ENCODE measurements at places on chromosomes 12 and 14. TPM values are rescaled to one million over a fixed set of nuclear protein-coding genes. Genes with fewer than 3 reads are reported as not detected.
A peak's percentile ranks its signal among the peaks of the same experiment; 100 is the strongest.

GRCh38 chr14:90299408-90299807, 32.3 kb downstream of the NRDE2 start:
- H3K27me3 ChIP-seq: no peaks in the 10 kb centered on the region
- H3K36me3 ChIP-seq: peaks cover 41% of the 10 kb centered on the region
- H3K4me1 ChIP-seq: peaks cover 9% of the 10 kb centered on the region
- no peak overlapping the region for H3K27ac ChIP-seq
- no peak for DNase-seq
- no peak overlapping the region for H3K4me3 ChIP-seq

- no peak overlapping the region for H3K27ac ChIP-seq
- H3K4me3 ChIP-seq: no peak overlapping the region
- DNase-seq: no peak
- H3K27me3 ChIP-seq: no peaks in the 10 kb centered on the region
Measured at GRCh38 chr12:45828402-45828801, 98.9 kb downstream of the ARID2 start.

The VSIG10 gene
- total RNA-seq: 8.2 TPM

The COL2A1 gene
- total RNA-seq: not detected

The PPP4R4 gene
- 21.4 TPM for total RNA-seq

The HCAR3 gene
- total RNA-seq: 0.09 TPM

The GNB3 gene
- total RNA-seq: 0.66 TPM

DNA sequence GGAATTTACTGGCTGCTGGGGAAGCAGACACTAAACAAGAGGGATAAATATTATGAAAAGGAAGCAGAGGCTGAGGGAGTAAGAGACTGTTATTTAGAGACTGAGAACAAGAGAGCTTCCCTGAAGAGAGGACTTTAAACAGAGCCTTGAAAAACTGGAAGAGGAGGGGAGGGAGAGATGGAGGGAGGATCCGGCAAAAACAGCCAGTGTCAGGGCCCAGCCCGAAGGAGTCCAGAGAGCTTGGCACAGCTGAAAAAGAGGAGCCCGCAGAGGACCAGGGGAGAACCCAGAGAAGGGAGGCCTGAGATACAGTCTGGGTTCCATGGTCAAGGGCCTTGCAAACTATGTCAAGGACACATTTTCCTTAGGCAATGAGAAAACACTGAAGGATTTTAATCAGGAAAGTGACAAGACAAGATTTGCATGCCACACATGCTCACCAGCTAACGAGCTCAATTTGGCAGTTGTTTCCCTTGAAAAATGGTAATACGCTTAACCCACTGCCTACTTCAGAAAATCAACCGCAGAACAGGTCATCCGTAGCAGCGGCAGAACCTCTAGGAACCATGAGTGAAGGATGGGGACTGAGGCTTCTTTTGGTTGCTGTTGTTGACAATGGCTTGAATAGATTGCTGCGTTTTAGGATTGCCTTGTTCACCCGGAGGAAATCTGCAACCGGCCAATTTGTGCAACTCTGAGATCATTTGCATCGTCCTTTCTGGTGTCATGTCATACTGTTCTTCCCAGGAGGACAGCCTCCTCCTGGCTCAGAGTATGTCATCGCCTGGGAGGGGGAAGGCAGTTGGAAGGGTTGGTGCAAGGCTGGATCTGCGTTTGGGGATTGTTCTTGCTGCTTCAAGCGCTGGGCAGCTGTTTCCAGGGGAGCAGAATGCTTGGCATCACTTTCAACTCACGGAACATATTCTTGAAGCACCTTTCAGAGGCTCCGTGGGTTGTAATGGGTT, 108.2 kb downstream of the PRMT8 start:
- H3K4me1 ChIP-seq: no peaks in the 10 kb centered on the region
- peaks cover under 1% of the 10 kb centered on the region for H3K27me3 ChIP-seq
- H3K4me3 ChIP-seq: no peak overlapping the region

The GZMB gene
- 3,062 TPM for total RNA-seq

DNA sequence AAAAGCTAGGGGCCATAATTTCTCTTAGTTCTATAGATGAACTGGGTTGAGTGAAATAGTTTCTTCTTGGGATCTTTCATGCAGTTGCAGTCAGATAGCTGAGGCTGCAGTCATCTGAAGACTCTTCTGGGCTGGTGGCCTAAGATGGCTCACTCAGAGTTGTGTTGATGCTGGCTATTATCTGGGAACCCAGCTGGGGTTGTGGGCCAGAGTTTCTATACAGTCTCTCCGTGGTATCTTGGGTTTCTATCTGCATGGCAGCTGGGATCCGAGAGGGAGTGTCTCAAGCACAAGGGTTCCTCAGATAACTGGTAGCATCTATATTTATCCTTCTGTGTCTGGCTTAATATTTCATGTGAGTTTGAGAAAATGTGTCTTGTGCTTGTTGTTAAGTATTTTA, 21.1 kb downstream of the AVPR1A start:
- H3K4me1 ChIP-seq: no peaks in the 10 kb centered on the region
- no peaks in the 10 kb centered on the region for H3K27me3 ChIP-seq
- H3K4me3 ChIP-seq: no peak overlapping the region
- no peak for DNase-seq

The PIWIL1 gene
- total RNA-seq: not detected

The TGFB3 gene
- 4.1 TPM for total RNA-seq

DNA sequence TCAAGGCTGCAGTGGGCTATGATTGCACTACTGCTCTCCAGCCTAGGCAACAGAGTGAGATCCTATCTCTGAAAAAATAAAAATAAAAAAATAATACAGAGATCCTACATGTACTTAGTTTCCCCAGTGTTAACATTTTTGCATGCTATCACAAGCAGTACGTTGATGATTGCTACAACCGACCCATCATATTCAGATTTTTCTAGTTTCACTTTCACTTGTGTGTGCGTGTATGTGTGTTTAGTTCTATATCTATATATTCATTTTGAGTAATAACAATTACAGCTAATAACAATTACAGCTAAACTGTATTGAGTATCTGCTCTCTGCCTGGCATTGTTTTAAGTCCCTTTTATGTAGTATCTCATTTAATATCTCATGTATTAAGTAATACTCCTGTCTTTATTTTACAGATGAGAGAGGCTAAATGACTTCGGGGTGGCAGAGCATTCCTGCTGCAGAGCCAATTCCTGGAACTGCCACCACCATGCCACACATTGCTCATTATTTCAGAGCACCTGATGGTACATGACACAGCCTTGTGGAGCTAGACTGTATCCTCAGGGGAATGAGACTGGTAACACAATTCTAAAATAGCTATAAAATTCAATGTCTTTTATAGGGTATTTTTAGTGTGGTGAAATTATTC, 153.1 kb downstream of the BCAT1 start:
- no peaks in the 10 kb centered on the region for H3K27me3 ChIP-seq
- no peaks in the 10 kb centered on the region for H3K36me3 ChIP-seq
- peaks cover 31% of the 10 kb centered on the region for H3K4me1 ChIP-seq
- peak overlapping the region; percentile 70 for H3K27ac ChIP-seq

DNA sequence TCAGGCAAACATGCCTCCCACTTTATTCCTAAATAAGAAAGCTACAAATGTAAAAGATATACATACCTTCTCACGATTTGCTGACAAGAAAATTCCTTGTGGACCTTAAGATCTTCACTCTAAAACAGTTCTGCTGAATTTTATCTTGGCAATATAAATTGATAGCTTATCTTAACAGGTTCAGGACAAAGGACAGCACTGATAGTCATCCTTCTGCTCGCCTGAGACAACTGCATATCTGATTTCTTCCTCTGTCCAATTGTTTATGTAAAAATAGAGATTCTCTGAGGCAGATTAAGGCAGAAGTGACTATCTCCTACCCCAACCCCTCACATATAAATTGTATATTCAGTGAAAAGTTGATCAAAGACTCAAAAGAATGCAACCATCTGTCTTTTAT, 44.9 kb downstream of the CAPZA3 start:
- H3K4me3 ChIP-seq: no peak overlapping the region
- no peaks in the 10 kb centered on the region for H3K36me3 ChIP-seq
- H3K27me3 ChIP-seq: no peaks in the 10 kb centered on the region
- H3K4me1 ChIP-seq: no peaks in the 10 kb centered on the region
- no peak overlapping the region for H3K27ac ChIP-seq

GRCh38 chr12:242496-242895, 20.1 kb downstream of the SLC6A13 start:
- H3K36me3 ChIP-seq: no peaks in the 10 kb centered on the region
- no peaks in the 10 kb centered on the region for H3K4me1 ChIP-seq
- H3K4me3 ChIP-seq: no peak overlapping the region
- H3K27me3 ChIP-seq: peaks cover 13% of the 10 kb centered on the region
- DNase-seq: no peak
- H3K27ac ChIP-seq: no peak overlapping the region

DNA sequence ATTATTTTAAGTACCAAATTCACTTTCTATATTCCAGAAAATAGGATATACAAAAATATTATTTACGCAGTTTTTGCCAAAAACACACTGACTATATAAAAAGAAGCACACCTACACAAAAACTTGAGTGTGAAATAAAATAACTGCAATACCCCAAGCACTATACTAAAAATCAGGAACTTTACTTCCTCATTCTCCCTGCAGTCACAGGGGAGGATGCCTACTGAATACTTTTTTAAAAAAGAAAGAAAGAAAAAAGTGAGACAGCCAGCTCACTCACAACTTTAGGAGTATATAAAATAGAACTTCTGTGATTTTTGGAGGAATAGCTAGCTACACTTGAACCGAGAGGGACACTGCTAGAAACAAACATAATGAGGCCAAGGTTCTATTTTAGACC, 12.2 kb downstream of the RPS6KA5 start:
- H3K27ac ChIP-seq: no peak overlapping the region
- DNase-seq: no peak
- peaks cover 35% of the 10 kb centered on the region for H3K4me1 ChIP-seq
- no peaks in the 10 kb centered on the region for H3K27me3 ChIP-seq
